ENCODE measurements at places on chromosomes 11 and 22.

DNA sequence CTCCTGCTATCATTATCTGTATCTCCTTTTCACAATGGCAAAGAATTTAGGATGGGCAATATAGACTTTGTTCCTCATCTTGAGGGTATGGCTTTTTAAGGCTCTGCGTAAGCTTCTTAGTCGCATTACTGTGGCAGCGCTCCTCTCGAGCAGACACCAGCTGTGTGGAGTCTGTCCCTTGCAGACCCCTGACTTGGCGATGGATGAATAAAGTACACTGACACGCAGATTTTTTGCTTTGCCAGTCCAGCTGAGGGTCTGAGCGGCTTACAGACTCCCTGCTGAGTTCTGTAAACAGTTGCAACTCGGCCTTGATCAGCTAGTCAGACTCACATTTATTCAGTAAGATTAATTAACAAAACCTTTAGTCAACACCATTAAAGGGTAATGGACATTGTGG, 390.0 kb upstream of the CNTN5 start:
- DNase-seq, result no peak

DNA sequence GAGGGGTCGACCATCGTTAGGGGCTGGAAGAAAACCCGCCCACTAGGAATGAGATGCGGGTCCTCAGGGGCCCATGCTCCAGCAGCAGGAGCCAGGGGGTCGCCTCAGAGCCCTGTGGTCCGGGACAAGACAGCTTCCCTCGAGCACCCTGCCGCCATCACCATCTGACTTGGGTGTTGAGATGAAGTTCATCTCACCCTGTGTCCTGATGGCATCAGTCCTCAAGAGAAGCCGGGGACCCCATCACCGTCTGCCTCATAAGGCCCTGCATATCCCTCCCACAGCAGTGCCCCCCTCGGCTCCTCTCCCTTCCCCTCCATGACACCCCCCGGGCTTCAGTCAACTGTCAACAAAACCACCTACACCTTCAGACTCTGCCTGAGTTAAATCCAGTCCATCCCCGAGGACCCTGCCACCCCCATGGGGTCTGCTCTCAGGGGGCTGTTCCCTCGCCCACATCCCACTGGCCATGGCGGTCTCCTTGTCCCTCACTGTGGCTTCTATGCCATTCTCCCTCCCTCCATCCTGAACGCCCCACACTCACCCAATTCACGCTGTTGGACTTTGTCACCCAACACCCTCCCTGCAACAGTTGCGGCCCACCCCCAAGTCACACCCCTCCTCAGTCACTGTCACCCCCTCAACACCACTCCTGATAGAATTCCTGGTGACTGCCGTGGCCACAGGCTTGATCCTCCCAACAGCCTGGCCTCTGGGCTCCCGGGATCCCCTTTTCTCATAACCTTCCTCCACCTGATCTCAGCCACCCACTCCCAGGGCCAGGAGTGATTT, 87.7 kb upstream of the RTL6 start:
- DNase-seq, result no peak

DNA sequence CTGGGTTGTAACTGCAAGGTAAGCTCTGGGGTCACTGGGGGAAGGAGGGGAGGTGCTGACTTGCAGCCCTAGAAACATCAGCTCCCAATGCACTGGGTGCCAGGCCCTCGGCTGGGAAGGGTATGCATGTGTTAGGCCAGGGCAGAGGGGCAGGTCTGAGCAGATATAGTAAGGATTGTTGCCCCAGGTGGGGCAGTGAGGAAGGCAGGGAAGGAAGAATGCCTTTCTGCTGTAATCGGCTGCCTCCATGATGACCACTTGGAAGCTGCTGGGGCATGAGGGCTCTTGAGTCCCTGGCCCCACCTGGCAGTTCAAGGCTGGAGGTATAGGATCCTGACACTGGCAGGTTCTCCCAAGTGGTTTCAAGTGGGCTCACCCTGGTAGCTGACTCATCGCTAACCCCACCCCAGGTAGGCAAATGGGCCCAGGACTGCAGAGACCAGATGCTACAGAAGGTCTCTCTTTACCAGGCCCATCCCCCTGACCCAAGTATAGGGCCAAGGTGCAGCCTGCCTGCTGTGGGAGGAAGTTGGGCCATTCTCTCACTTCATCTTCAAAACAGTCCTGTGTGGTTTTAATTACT, 56.7 kb downstream of the TIMP3 start:
- DNase-seq, result no peak

DNA sequence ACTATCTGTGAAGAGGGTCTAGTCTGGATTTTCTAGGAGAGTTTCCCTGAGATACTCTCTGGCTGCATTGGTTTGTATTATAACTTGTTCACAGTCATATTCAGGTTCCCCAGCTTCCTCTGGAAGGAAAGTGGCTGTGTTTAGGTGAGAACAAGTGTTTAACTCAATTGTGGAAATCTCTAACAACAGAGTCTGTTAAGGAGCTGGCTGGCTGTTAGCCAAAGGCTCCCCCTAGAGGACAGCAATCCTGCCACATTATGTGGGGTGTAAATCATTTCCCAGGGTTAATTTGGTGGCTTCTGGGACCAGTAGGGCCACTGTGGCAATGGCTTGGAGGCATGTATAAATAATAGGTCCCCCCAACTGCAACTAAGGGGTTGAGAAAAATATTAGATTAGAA, 18.4 kb downstream of the MS4A6E start:
- no peak for DNase-seq

DNA sequence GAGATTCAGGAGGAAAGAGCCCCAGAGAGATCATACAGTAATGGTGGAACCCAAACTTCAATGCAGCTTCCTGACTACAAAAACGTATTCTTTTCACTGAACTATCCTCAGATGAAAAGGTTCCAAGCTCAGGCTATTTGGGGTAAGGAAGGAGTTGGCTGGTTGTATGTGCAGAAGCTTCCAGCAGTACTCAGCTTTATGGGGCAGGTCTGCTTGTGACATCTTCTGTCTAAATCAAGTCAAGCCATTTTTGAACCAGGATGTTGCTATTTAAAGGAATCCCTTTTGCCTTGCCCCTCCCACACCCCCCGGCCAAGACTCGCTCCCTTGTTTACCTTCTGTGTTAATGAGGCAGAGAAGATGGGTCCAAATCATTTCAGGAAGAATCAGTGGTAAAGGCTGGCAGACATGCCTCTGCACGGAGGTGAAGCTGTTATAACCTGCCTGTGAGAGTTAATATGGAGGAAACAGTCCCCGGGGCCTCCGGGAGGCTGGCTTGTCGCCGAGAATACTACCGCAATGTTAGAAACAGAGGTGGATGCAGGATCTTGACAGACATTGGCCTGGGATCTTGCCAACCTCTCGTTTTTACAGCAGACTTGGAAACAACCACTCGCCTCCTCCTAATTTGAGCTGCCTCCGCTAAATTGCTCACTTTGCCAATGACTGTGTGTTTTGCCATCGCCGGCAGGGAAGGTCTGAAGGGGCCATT, 45.4 kb downstream of the TIMP3 start:
- peak; percentile 16 for DNase-seq

DNA sequence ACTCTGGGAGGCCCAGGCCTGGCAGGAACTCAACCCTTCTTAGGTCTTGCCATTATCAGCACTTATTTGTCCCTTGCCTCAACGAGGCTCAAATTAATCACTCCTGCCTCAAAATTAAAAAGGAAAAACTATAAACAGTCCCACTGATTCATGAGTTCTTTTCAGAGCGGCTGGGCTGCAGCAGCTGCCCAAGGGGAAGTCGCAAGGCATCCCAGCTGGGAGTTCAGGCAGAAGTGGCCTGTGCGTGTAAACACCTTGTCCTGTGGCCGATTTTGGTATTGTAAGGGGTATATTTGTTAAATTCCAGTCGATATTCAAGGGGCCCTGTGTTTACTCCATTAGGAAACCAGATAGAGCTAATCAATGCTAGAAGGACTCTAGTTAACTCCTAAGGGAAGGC, 213.9 kb upstream of the CADM1 start:
- DNase-seq, result no peak

GRCh38 chr11:100220801-100221200, 466.3 kb upstream of the ARHGAP42 start:
- no peak for DNase-seq

- DNase-seq, result peak; percentile 55
Observed at GRCh38 chr11:13772223-13773046, 104.0 kb downstream of the FAR1 start.

GRCh38 chr11:29125606-29126005, 891.2 kb downstream of the KCNA4 start:
- peak; percentile 42 for DNase-seq

- peak; percentile 52 for DNase-seq
Observed at GRCh38 chr22:27775087-27775698, 26.4 kb downstream of the MN1 start.

- DNase-seq, result no peak
Observed at GRCh38 chr11:5297721-5298323, 3.9 kb downstream of the OR51B4 start.

DNA sequence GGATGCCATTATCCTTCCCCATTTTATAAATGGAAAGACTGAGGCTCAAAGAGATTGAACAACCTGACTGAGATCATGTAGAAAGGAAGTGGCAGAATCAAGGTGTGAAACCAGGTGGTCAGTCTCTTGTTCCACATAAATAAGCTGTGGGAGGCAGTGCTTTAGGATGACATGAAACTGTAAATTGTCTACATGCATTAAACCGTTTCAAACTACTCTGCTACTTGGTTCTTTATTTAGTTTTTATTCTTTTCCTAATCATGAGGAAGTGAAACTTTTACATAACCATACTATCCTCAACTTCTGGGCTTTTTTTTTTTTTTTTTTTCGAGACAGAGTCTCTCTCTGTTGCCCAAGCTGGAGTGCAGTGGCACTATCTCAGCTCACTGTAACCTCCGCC, 34.9 kb downstream of the CADM1 start:
- no peak for DNase-seq

DNA sequence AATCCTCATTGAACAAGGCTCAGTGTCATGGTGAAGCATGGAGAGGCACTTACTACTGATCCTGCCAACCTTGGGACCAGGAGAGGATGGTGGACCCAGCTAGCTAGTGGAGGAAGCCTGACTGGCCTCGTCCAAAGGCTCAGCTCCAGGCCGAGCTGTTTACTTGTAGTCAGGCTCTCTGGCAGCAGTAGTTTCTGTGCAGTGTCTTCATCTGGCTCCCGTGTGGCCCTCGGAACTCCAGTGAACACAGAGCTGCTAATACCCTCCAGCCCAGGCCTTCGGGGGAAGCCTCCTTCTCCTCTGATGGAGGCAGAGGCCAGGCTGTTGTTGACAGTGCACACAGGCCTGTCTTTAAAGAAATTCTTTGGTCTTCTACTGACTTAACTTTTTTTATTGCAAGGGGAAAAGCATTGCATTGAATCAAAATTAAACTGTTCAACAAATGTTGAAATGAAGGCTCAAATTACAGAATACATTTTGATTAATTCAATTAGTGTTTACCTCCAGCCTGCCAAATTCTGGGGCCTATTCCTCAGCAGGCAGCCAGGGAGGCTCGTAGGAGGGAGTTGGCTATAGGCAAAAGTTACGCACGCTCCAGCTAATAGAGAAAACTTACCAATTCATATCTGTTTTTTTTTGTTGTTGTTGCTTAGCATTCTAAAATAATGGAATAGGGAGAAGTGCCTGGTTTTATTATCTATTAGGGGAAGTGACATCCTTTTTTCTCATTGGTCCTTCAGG, 18.8 kb downstream of the PPFIBP2 start:
- DNase-seq, result no peak

DNA sequence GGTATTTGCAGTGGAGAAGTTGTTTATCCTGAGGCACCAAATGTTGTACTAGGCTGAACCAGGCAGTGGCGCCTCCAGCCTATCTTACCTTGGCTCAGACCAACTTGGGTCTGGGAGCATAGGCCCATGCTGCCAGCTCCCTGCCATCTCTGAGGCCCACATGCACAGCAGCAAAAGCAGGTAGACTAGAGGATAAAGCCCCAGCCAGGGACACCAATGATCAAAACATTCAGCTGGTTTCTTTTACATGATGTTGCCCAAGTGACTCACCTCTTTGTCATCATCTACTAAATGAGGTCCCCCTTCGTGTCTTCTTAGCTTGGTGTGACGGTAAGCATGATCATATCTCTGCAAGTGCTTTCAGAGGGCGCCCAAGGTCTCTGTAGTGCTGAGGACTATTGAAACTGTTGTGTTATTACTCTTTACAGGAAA, 112.1 kb upstream of the DRD2 start:
- peak; percentile 7 for DNase-seq

DNA sequence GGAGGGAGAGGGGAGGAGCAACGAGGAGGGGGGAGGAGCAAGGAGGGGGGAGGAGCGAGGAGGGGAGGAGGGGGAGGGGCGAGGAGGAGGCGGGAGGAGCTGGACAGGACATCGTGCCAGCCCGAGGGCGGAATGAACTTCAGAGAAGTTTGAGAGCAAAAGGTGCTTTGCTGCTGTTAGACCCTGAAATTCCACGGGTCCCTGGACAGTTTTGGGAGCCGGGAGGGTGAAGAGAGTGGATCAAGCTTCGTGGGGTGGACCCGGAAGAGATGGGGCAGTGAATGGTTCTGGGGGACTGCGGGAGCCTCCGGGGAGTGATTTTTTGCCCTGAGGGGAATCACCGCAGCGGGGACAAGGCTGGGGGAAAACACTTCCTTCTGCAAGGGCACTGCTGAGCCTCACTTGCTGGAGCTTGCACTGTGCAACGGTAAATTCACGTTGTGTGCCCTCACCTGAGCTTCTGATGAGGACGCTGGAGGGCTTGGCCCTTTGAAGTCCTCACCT, 10.7 kb upstream of the NLRP6 start:
- no peak for DNase-seq

DNA sequence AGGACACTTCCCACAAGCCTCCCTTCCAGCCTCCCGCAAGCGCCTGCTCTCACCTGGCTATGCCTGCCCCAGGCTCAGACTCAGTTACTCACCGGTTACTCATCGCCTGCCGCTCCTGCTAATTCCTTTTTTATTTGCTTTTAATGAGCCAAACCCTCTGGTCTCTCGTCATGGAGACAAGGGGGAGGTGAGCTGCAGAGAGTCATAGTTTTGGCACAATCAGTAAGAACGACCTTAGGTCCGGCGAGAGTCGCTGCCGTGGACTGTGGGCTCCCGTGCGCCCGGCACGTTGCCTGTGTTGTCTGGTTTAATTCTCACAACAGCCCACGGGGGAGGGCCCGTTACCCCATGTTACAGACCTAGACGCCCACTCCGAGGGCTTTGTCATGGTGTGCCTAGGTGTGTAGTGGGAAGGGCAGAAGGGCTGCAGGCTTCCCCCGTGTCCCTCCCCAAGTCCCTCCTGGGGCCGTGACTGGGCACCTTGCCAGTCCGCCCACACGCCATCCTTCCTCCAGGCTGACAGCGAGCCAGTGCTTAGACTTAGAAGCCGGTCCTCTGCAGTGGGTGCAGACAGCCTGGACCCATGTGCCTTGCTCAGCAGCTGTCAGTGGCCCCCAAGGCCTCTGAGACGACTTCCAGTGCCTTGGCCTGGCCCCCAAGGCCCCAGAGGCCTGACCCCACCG, 42.2 kb downstream of the WNT7B start:
- DNase-seq, result peak; percentile 90

DNA sequence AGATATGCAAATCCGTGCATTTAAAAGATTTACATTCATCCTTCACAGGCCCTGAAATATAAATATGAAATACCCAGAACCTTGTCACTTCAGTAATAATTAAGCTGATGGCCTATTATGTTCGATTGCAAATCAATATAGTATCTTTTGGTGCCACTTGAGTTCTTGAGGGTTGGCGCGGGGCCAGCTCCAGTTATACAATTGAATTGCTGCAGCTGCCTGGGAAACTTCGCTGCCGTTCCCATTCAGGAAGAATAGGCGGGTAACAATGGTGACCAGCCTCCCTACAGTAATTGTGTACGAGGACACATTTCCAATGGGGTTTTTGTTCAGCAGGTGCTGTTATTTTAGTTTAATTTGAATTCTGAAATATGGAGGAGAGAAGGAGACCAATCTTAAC, 451.2 kb downstream of the INSC start:
- DNase-seq, result no peak
